A549 treated with Hydrocortisone at 1 μM for 4 hours (cell line): ENCODE measurements at places on chromosomes 4 and X. TPM values are rescaled to one million over a fixed set of nuclear protein-coding genes. Genes with fewer than 3 reads are reported as not detected.

Gene STBD1
- 9.2 to 13.6 TPM (median 12.3 TPM) in 5 replicates for total RNA-seq

Gene TLR6
- total RNA-seq, result 1.8 to 2.6 TPM (median 2.2 TPM) in 5 replicates

Gene NAP1L3
- total RNA-seq, result 0.20 to 0.46 TPM (median 0.35 TPM) in 5 replicates

Gene IL2RG
- 0.09 to 0.32 TPM (median 0.23 TPM) in 3 of 5 replicates, not detected in the others for total RNA-seq

Gene POU3F4
- total RNA-seq, result not detected in 5 replicates

Gene DACH2
- total RNA-seq, result not detected in 5 replicates

Gene SMS
- 185 to 230 TPM (median 190 TPM) in 5 replicates for total RNA-seq

Gene SUPT20HL1
- not detected in 5 replicates for total RNA-seq

Gene FAM184B
- total RNA-seq, result 0.02 to 0.05 TPM (median 0.02 TPM) in 5 replicates

Gene AP1AR
- 7.9 to 11.6 TPM (median 9.9 TPM) in 5 replicates for total RNA-seq

Gene TMEM144
- total RNA-seq, result 2.7 to 4.0 TPM (median 3.3 TPM) in 5 replicates

Gene C4orf50
- not detected in 5 replicates for total RNA-seq

Gene SHROOM2
- total RNA-seq, result 0.63 to 1.2 TPM (median 0.86 TPM) in 5 replicates

Gene HSD17B13
- 0.05 to 0.08 TPM in 2 of 5 replicates, not detected in the others for total RNA-seq

Gene MAOB
- 0.14 to 0.21 TPM (median 0.14 TPM) in 5 replicates for total RNA-seq

Gene CLTRN
- 0.65 to 0.86 TPM (median 0.81 TPM) in 5 replicates for total RNA-seq

Gene AP1S2
- total RNA-seq, result 13.8 to 19.4 TPM (median 17.1 TPM) in 5 replicates

Gene PWWP3B
- total RNA-seq, result not detected in 5 replicates

Gene CENPI
- total RNA-seq, result 9.9 to 18.2 TPM (median 13.1 TPM) in 5 replicates

Gene TKTL2
- not detected in 5 replicates for total RNA-seq

Gene TSPAN7
- 2.4 to 3.1 TPM (median 2.8 TPM) in 5 replicates for total RNA-seq

Gene ADH6
- total RNA-seq, result 0.03 to 0.10 TPM in 2 of 5 replicates, not detected in the others
